Stimulated activated CD4-positive, alpha-beta T cell treated with anti-CD3 and anti-CD28 coated beads, Interleukin-1b, Interleukin-23, amount 100 ng/mL, for 1 hour (primary cell): ENCODE measurements at places on chromosomes 3 and 15.

- no peak for DNase-seq
Observed at GRCh38 chr3:168579010-168579409, 483.3 kb upstream of the GOLIM4 start.

DNA sequence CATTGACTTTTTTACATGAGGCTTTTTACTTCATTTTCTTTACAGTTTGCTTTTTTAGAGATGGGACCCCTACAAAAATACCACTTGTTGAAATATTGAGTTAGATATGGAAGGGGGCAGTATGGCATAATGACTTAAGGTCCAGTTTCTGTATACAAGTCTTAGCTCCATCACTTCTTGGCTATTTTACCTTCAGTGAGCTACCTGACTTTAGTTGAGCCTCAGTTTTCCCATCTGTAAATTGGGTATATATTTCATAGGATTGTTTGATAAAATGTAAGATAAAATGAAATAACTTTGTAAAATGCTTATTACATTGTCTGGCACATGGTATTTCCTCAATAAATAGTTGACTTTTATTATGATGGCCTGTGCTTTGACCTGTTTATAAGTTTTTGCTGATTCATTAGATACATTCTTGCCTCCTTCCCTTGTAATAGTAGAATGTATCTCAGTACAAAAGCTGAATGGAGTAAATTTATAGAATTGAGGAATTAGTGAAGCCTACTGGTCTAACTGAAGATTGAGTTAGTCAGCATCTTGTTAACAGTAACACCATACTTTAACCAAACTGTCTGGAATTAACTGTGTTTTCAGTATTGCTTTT is 27.6 kb downstream of the TBC1D23 start:
- DNase-seq = no peak

GRCh38 chr3:124730129-124730940 is at the start of gene UMPS:
TSS of gene UMPS (plus strand) at chr3:124730452. CDS start at chr3:124730472, 20 bp downstream.
- DNase-seq = peak; percentile 95

DNA sequence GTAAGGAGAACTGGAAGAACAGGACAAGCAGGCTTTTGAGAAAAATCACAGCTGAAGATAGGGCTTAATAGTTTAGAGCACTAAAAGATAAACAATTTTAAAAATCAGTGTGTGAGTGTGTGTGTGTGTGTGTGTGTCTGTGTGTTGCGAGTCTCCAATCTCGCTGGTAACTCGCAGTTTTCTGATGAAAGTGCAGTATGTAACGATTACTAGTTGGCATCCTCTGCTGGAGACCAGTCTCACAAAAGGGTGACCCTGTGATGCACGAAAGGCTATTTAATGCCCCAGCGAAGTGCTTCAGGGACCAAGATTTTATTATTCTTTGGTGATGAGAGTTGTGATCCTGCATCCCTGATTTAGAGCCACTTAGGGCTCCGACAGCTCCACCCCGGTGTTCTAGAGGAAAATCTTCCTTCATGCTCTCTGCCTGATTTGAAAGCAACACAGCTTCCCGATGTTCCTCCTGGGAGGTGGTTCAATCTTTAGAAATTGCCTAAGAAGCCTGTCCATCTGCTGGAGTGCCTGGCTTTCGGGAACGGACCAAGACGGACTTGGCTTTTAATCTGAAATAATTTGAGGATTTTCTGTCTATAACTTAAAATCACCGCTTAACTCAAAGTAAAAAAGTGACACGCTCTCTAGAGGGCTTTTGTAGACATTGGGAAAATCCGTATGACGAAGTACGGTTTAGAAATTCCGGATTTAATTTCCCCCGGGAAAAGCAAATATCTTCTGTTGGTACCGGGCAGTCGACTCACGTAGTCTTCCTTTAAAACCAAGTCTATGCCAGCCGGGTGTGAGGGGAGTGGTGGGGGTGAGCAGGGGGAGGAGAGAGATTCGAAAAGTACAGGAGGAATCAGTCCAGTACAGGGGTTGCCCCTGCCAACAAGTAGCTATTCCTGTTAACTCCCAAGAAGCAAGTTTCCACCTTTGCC is 1.1 kb upstream of the ALCAM start:
- DNase-seq = no peak

GRCh38 chr3:62835554-62836236 is 39.5 kb downstream of the CADPS start:
- DNase-seq = no peak

DNA sequence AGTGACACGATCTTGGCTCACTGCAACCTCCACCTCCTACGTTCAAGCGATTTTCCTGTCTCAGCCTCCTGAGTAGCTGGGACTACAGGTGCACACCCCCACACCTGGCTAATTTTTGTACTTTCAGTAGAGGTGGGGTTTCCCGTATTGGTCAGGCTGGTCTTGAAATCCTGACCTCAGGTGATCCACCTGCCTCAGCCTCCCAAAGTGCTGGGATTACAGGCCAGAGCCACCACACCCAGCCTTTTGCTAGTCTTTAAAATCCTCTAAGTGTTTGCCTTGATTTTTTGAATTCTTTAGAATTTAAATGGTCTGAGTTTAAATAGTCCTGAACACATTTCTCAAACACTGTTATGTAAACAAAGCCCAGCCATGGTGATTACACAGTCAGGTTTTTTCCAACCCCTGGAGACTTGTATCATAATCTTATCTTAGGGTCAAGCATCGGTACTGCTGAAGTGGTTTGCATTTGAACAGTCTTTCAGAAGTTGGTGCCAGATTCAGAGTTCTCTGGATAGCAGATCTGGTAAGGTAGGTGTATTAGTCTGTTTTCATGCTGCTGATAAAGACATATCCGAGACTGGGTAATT is 28.2 kb upstream of the PIAS1 start:
- no peak for DNase-seq

DNA sequence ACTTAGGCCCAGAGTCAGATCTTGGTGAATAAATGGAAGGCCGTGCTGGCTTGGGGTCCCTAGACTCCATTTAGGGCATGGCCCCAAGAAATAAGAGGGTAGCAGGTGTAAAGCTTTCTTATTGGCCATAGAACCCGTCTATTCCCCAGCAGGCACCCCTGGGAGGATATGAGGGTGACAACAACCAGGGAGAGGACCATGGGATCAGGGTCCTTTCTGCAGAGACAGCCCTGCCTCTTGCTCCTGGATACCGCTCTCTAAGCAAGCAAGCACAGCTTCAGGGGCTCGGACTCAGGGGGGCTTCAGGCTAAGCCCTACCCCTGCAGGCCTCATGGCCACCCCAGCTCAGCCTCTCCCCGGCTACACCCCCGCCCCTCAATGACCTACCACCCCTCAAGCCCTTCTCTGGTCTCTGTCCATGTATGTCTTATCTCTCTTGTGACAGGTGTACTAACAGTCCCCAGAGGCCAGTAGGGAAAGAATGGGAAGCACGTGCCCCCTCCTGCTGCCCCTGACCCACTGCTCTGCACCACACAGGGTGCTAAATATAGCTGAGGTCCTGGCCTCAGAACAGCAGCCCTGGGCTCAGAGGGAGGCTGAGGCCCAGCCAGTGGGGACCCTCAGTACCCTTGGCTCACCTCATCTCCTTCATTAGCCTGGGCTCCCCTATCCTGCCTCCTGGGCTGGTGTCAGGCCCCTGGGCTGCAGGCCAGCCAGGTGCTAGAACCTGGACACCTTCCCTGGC is 1.9 kb downstream of the XIRP1 start:
- no peak for DNase-seq

GRCh38 chr15:81194723-81195122 is 2.0 kb upstream of the IL16 start:
- DNase-seq = no peak

DNA sequence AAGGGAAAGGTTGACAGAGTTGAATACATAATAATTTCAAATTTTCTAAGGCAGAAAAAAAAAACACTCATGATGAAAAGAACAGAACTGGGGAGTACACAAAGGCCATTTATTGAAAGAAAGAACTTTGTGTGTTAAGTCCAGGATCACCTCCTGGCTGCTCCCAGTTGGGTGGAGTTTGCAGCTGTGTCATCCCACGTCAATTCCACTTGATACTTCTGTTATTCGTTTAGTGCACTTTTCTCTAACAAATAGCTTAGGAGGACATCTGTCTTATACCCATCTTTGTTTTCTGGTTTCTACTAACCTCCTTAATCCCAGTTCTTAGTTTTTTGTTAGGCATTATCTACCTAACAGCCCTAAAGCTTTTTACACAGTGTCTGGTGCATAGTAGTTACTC is 44.7 kb downstream of the SGO1 start:
- DNase-seq = no peak

- no peak for DNase-seq
Observed at GRCh38 chr3:106824856-106825255, 552.4 kb upstream of the CCDC54 start.

- DNase-seq = no peak
Observed at GRCh38 chr3:196741249-196741889, 1.7 kb downstream of the PAK2 start.

DNA sequence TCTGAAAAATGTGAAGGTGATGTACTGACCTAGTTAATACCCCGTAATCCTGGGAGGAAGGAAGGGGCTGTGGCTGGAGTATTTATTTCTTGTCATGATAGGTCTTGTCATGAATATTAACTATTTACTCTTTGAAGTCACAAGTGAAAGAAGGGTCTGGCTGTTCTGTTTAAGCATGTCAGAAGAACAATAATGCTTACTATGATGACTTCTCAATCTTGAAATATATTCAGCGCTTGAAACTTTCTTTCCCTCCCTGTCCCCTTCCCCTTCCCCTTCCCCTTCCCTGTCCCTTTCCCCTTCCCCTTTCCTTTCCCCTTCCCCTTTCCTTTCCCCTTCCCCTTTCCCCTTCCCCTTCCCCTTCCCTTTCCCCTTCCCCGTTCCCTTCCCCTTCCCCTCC is 153.9 kb downstream of the PPM1L start:
- DNase-seq = no peak

DNA sequence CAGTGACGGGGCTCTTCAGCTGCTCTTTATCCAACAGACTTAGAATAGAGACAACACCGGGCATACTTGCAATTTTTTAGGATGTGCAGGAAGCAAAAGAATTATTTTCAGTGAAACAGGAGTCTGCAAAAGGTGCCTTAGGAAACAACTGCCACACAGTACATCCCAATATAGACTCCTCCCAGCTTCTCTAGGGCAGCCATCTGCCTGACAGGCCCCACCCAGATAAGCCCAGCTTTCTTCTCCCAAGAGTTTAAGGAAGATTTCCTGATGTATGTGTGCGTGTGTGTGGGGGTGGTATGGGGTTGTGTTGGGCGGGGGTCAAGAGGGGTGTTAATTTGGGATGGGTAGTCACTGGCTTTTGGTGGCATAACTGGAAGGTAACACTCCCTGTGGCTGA is 21.5 kb downstream of the MAP2K1 start:
- DNase-seq = no peak

DNA sequence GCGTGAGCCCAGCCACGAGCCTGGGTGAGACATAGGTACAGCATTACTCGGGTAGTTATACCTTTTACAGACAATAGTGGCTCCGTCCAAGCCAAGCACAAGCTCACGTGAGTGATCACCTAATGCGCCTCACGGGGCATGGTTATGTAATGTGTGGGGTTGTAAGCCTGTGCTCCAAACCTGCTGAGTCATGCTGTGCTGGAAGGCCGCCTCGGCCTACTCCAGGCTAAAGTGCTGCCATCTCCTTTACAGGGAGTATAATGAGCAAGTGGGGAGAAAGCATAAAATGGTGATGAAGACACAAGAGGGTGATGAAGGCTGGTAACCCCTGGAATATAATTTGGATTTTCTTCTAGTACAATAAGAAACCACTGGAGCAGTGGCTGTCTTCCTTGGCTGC is 175.8 kb upstream of the STT3B start:
- no peak for DNase-seq

DNA sequence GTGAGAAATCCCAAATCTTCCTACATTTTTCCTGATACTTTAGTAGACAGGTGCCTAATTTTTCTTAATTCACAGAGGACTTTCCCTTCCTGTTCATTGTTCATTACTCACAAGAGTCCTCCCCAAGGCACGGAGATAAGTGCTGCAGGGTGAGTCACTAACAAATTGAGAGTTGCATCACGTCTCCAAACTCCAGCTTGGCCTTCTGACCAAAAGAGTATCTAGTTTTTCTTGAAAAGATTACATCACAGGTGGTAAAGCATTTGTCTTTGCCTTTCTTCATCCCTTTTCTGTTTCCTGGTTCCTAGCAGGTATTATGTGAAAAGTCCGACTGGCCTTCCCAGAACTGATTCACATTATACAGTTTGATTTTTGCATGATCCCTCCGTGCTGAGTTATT is 24.9 kb upstream of the RASGRP1 start:
- no peak for DNase-seq

DNA sequence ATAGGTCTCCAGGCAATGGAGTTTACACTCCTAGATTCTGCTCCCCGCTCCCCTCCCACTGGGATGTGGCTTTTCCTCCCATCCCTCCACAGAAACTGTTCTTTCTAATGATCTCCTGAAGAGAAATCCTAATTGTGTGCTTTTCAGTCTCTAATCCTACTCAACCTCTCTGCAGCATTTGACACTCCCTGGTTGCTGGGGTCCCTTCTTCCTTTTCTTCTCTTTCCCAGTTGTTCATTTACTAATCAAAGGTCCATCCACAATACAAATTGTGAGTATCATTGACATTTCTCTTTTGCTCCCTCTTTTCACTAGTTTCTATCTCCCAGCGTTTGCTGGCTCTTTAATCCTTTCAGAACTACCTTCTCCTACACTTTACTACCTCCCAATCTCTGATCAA is 6.5 kb upstream of the MYH15 start:
- no peak for DNase-seq

GRCh38 chr3:3119393-3119851 is 7.3 kb upstream of the TRNT1 start:
- DNase-seq = no peak

GRCh38 chr3:183430325-183430957 is 2.0 kb upstream of the MCF2L2 start:
- DNase-seq = no peak

GRCh38 chr15:58732625-58733363 is 16.7 kb downstream of the ADAM10 start:
- DNase-seq = no peak

DNA sequence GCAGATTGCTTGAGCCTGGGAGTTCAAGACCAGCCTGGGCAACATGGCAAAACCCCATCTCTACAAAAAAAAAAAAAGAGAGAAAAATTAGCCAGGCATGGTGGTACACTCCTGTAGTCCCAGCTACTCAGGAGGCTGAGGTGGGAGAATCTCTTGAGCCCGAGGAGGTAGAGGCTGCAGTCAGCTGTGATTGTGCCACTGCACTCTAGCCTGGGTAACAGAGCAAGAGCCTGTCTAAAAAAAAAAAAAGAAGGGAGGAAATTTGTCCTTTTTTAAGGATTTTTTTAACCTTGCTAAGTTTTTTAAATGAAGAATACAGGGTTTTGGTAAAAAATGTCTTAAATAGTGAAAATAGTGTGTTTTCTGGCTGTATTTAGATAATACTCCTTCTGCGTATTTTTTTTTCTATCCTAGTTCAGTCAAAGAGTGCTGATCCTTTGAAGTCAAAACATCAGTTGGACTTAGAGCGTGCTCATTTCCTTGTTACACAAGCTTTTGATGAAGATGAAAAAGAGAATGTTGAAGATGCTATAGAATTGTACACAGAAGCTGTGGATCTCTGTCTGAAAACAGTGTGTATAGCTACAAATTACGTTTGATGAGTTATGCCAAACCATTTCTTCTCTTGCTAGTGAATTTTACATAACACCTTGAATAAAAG is 11.1 kb downstream of the CAPN7 start:
- no peak for DNase-seq
